Stimulated activated CD8-positive, alpha-beta memory T cell treated with anti-CD3 and anti-CD28 coated beads, Interleukin-7, amount 100 ng/mL, for 4 hours (primary cell): ENCODE measurements at places on chromosomes 1 and 21.

DNA sequence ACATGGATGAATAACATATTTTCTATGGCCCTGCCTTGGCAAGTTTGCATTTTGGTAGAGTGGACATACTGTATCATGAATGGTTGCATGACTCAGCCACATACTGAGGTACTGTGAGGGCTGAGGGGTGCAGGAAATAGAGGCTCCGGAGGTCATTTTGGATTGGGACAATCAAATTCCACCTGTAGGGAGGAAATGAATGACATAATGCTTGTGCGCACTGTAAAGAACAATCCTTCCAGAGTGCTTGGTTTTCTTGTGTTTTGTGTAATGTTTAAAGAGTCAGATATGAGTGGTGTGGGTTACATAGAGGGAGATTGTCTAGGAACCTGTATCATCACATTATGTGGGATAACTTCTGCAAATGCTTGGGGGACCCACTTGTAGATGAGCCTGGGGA, 329.9 kb upstream of the PROX1 start:
- DNase-seq: no peak

- no peak for DNase-seq
Observed at GRCh38 chr1:43199093-43199726, 27.1 kb downstream of the CFAP57 start.

DNA sequence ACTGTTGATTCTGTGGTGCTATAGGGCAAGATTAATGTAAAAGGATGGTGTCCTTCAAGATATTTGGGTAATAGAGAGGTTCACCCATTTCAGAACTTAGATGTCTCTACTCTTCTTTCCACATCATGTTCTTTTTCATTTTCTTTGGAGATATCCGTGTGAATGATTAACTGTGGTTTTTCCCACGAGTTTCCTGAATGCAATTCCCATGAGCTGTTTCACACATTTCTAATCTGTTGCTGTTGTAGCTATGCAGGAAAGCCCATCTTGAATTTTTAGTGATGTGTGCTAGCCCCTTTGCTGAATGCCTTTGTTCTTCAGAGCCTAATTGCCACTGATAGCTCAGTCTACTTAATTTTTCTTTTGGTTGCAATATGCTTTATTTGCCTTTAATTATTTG, 27.6 kb downstream of the SNX27 start:
- DNase-seq: no peak

DNA sequence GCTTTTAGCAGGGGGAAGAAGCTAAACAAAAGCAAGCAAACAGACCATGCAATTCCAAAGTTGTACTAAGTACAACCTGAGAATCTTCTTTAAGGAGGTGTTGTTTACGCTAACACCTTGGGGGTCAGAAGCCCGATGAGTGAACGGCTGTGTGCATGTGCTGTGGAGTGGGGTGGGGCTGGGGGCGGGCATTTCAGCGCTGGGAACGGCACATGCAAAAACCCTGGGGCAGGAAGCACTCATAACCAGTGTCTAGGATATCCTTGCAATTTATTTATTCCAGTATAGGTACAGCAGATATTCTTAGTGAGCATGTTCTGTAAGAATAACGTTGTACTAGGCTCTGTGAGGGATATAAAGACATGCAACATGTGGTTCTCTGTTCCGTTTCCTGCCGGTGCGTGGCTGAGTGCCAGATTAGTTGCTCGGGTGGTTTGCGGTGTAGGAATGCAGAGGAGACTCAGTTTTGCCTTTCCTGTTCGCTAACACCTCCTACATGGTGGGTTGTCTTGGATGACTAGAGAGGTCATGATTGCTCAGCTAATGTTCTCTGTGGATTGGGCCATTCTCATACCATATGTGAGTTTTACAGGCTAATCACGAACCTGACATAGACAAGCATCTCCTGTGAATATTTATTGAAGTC, 3.7 kb downstream of the FASLG start:
- DNase-seq: peak; percentile 83

GRCh38 chr1:36248250-36248894, 24.1 kb downstream of the THRAP3 start:
- no peak for DNase-seq

GRCh38 chr1:27936370-27936769, 1.6 kb downstream of the SMPDL3B start:
- DNase-seq: no peak
